ENCODE measurements at places on chromosomes 16 and 17.

DNA sequence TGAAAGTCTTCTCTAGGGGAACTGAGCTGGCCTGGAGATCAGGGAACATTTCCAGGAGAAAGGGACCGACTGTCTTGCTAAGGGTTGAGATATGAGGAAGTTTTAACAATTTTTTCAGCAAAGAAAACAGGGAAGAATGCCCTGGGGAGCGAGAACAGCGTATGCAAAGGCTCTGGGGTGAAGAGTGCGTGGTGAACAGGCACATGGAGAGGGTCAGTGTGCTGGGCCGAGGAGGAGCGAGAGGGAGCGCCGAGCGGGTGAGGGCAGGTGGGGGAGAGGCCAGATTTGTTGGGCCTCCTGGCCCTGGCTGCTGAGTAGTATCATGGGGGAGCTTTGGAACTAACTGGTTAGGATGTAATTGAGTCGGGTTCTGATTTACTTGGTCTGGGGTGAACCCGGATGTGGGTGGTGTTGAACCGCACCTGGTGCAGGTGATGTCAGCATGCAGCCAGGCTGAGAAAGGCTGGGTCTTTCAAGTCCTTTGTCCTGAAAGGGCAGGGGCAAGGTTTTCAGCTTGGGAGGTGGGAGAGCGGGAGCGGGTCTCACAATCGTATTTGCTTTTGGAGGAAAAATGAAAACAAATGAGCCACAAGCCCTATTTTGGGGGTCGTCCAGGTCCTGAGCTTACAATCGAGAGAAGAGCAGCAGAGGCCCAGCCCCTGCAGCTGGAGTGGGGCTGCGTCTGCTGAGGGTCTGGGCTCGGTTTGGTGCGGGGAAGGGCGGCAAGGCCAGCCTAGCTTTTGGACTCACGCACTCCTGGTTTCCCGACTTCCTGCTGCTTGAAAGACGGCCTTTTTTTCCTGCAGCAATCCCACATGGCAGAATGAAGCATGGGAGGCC lies 11.1 kb upstream of the WFDC1 start:
- no peak for DNase-seq

GRCh38 chr16:86580063-86580790 lies 1.9 kb downstream of the FOXL1 start:
- no peak for DNase-seq

DNA sequence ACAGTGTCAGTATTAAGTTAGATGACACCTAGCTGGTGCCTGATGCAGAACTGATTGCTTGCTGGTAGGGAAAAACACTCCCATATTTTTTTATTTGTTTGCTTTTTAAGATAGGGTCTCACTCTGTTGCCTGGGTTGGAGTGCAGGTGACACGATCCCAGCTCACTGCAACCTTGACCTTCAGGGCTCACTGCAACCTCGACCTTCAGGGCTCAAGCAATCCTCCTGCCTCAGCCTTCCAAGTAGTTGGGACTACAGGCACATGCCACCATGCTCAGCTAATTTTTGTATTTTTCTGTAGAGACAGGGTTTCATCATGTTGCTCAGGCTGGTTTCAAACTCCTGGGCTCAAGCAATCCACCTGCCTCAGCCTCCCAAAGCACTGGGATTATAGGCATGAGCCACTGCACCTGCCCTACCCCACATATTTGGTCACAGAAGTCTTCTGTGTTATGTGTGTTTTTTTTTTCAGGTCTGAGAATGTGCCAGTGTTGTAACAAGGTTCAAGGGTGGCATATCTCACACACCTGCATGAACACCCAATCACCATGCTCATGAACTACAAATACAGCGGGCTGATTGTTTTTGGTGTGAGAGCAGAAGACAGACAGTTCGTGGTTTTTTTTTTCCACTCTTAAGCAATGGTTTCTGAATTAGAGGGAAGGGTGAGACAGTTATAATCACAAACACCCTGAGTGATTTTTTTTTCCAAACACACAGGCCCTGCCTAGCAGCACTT lies 22.8 kb downstream of the SPAG9 start:
- DNase-seq = no peak

GRCh38 chr16:58057784-58058183 lies 32.2 kb downstream of the MMP15 start:
- DNase-seq = no peak

- no peak for DNase-seq
Observed at GRCh38 chr16:52773026-52773425, 226.1 kb upstream of the TOX3 start.

DNA sequence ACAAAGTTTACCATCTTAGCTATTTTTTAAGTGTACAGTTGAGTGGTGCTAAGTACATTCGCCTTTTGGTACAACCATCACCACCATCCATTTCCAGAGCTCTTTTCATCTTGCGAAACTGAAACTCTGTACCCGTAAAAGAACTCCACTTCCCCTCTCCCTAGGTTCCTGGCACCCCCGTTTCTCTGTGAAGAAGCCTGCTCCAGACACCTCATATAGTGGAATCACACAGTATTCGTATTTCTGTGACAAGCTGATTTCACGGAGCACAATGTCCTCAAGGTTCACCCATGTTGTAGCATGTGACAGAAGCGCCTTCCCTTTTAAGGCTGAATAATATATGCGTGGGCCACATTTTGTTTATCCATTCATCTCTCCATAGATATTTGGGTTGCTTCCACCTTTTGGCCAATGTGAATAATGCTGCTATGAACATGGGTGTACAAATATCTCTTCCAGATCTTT lies 54.2 kb upstream of the MAP3K14 start:
- DNase-seq = no peak

DNA sequence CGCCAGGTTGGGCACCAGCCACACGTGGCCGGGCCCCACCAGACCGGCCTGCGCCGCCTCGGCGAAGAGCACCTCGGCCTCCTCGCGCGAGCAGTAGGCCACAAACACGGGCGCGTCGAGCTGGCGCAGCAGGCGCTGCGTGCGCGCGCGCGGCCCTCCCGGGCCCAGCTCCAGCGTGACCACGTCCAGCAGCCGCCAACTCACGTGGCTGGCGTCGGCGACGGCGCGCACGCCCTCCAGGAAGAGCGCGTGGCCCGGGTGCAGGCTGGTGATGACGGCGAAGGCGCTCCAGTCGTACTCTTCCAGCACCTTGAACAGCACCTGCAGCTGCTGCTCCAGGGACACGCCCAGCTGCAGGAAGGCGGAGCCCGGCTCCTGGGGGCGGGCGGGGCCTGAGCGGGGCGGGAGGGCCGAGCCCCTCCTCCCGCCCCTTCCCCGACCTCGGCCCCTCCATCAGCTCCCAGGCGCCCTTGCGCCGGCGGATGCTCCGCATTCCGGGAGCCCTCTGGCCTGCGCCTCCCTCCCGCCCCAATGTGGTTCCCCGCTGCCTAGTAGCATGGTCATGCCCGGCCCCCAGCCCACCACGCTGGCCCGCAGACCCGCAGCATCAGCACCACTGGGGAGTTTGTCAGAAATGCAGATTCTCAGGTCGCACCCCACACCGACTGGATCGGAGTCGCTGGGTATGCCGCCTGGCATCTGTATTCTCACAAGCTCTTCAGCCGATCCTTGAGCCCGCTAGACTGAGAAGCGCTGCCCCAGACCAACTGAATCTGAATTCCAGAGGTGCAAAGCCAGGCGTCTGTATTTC lies 7.2 kb downstream of the GRIN2C start:
- DNase-seq = peak; percentile 47

DNA sequence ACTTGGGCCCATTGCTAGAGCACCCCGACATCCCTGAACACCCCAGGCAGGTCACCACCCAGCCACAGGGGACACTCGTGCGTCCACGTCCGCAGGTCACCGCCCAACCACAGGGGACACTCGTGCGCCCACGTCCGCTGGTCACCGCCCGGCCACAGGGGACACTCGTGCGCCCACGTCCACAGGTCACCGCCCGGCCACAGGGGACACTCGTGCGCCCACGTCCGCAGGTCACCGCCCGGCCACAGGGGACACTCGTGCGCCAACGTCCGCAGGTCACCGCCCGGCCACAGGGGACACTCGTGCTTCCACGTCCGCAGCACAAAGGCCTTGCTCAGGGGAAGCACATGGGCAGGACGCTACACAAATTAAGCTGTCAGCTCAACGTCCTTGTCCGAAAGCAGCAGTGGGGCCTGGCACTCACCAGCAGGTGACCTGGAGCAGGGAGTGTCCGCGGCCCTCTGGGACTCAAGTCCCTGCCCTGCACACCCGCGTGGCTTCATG lies 17.7 kb downstream of the GALNS start:
- DNase-seq = no peak

DNA sequence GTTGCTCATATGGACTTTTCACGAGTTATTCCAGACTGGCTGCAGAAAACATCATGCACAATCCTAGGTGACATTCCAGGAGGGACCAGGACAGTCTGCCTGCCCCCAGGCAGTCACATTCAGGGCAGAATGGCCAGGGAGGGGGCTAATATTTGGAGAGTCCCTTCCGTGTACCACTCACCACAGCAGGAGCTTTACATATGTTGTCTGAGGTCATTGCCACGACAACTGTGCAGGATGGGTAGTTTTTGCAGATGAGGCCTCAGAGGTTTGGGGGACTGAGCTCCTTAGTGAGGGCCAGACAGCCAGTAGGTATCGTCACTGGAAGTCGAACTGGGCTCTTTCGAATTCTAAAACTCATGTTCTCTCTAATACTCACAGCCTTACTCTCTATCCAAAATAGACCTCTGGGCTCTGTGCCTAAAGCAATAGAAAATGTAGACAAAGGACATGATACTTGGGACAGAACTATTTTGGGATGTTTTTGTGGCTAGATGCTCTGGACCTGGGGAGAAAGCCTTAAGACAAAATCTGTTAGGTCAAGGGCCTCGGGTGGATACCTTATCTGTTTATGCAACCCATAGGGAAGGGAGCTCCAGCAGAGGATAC lies 338.5 kb downstream of the MAF start:
- no peak for DNase-seq

DNA sequence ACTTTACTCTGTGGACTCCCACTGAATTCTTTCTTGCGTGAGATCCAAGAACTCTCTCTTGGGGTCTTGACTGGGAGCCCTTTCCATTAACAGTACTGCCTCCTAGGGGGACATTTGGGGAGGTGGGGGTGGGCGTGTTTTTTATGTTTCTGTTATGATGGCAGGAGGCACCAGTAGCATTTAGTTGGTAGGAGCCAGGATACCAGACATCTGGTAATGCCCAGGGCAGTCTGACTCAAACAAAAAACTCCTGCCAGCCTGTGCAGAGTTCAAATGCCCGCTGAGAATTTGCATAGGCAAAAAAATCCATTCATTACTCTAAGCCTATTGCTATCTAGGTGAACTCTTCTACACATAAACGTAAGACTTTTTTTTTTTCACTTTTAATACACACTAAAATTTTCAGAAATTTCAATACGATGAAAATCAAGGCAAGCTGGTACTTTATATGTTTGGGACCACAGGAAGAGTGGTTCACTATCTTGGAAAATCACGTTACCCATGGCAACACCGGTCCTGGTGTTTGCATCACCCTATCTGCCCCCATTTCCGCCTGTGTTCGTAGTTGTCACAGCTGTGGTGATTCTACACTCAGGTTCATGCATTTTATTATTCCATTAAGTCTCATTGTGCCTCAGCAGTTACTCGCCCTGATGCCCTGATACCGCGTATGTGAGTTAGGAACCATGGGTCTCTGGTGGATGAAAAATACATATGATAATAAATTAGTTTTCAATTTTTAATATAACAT lies 121.1 kb upstream of the XYLT1 start:
- no peak for DNase-seq

GRCh38 chr16:23922406-23922805 lies 86.6 kb downstream of the PRKCB start:
- DNase-seq = no peak

DNA sequence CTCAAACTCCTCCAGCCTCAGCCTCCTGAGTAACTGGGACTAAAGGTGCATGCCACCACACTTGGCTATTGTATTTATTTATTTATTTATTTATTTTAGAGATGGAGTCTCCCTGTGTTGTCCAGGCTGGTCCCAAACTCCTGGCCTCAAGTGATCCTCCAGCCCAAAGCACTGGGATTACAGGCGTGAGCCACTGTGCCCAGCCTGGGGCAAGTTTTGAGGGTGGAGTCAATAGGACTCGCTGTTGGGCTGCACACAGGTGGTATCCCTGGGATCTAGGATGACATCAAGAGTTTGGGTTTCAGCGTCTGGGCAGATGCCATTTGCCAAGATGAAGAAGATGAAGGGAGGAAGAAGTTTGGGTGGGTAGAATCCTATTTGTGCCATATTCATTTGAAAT lies 213.9 kb downstream of the GSG1L start:
- DNase-seq = no peak

DNA sequence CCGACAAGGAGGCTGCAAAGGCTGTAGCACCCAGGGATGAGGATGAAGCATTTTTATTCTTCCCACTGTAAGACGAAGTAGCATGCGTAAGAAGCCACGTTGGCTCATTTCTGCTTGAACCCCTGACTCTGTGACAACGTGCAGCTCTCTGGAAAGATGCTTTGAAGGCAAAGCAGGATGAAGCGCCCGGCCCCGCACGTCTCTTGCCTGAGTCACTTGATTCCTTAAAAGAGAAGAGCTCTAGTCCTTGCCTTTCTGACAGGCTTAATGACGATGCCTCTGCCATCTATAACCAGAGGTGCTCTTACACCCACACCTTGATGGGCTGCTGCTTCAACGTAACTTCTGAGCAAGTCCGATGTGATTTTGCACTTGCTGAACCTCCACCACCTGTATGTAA lies 76.7 kb upstream of the MED9 start:
- DNase-seq = no peak

DNA sequence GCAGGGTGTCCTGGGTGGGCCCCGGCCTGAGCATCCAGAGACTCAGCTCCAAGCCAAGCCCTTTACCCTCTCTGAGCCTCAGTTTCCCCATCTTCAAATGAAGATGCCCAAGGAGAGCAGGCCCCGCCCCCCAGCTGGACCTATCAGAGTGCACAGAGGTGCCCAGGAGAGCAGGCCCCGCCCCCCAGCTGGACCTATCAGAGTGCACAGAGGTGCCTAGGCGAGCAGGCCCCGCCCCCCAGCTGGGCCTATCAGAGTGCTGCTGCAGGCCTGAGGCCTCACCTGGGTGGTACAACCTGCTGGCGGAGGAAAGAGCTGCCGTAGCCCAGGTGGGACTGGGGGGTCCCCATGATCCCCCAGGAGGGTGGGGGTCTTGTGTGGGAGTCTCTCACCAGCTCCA lies 3.4 kb upstream of the SSTR5 start:
- DNase-seq = no peak

DNA sequence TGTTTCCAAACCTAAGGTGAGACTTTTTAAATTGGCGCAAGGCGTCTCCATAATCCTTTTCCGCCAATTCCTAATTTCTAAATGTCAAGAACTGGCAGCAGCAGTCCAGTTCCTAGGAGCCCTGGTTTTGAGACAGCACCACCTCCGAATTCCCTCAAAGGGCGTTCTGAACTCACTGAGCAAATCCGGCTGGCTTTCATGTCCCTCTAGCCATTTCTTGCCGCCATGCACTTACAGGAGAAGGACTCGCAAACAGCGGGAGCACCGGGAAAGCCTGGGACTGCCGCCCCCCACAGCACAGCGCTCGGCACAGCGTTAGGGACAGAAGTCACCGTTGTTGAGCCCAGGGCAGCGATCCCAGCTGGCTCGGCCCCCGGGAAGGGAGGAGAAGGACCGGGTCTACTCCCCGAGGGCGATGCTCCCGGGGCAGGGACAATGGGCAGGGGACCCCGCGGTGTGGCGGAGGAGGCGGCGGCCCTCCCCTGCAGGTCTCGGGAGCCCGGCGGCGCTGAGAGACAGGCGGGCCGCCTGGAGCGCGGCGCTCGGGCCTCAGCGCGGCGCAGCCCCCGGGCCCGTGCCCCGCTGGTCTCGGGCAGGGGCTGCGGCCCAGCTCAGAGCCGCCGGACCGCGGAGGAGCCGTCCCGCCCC lies 545 bp downstream of the ARHGAP17 start:
- peak; percentile 8 for DNase-seq
